ENCODE measurements at places on chromosomes 4 and X. TPM values are rescaled to one million over a fixed set of nuclear protein-coding genes. Genes with fewer than 3 reads are reported as not detected.

DNA sequence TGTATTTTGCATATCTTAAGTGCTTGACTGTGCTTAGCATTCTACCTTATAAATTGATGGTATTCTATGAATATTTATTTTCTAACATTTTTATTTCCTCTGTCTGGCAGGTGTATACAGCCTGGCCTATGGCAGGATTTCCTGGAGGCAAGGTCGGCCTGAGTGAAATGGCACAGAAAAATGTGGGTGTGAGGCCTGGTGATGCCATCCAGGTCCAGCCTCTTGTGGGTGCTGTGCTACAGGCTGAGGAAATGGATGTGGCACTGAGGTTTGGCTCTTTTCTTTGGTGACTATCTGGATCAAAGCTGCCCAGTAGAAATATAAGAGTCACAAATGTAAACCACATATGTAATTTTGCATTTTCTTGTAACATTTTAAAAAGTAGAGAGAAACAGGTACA, 6.5 kb upstream of the NUDT6 start:
- no peak for DNase-seq

DNA sequence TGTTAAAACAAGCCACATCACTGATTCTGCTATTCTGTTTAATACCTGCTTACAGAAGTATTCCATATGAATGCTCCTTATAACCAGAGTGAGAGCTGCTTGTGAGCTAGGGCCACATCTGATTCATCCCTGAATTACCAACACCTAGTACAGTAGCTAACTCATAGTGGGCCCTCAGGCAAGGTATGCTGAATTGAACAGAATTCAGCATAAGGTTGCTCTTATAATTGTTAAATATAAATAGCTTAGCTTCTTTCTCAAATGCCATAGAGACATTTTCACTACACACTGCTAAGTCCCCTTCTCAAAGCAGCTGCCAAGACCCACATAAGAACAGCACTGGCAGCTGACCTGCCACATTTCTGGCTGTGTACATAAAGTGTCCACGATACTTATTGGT, 27.0 kb upstream of the MCF2 start:
- no peak for DNase-seq

DNA sequence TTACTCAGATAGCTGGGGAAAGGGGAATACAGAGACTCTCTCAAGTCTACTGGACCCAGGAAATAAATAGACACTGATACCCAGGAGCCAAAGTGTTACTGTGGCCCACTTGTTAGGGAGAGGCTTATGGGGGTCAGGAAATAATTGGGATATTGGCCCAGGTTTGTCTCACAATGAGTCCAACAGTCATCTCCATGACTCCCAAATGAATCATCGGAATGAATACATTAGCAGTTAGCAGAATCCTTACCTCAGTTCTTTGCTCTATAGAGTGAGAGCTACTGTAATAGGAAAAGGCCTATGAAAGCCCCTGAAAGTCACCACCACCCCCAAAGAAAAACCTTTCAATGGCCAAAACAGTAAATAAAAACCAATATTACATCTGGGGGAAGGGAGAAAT, 42.4 kb upstream of the ARHGEF6 start:
- peak; percentile 50 for DNase-seq

GRCh38 chr4:81504112-81505003, 32.7 kb upstream of the RASGEF1B start:
- DNase-seq: no peak

DNA sequence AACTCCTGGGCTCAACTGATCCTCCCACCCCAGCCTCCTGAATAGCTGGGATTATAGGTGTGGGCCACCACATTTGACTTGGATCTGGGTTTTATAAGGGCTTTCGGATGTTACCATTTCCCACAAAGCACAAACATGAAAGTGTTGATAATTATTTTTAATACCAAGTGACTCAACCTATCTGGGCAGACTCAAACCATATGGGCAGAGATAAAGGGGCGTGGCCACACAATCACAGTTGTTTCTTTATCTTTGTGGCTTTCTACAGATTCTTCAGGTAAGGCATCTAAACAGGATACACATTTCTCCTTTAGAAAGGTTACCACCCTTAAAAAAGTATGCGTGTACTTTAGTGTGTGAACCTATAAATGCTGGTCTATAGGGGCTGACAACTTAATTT, 122.5 kb downstream of the ZNF827 start:
- peak; percentile 22 for DNase-seq

DNA sequence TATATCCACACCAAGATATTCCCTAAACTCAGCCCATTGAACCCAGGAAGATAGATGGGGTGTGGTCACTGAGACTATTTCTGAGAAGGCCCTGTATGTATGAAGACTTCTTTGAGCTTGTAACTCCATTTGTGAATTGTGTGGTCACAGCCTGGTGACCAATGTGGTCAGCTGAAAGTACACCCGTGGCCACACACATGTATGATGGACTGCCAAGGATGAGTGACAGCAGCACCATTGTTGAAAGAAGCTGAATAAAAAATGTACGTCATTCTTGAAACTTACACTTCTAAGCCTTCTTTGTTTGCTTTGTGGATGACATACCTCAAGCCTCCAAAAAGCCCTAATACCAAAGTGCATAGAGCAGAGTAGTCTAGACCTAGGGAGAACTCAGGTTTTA, 581.4 kb downstream of the RAB28 start:
- DNase-seq: no peak

The ELF2 gene
- 42.6 TPM for total RNA-seq

The HTT gene
- 41.8 TPM for total RNA-seq

The PAGE1 gene
- total RNA-seq: not detected

The SMR3B gene
- not detected for total RNA-seq

The IL2 gene
- not detected for total RNA-seq

The TFDP3 gene
- not detected for total RNA-seq

Measured in fibroblast of lung (primary cell).